ENCODE measurements at places on chromosomes 12 and 14.
A peak's percentile ranks its signal among the peaks of the same experiment; 100 is the strongest.

GRCh38 chr12:114767906-114768722 is 84.1 kb upstream of the TBX3 start:
- DNase-seq: no peak

DNA sequence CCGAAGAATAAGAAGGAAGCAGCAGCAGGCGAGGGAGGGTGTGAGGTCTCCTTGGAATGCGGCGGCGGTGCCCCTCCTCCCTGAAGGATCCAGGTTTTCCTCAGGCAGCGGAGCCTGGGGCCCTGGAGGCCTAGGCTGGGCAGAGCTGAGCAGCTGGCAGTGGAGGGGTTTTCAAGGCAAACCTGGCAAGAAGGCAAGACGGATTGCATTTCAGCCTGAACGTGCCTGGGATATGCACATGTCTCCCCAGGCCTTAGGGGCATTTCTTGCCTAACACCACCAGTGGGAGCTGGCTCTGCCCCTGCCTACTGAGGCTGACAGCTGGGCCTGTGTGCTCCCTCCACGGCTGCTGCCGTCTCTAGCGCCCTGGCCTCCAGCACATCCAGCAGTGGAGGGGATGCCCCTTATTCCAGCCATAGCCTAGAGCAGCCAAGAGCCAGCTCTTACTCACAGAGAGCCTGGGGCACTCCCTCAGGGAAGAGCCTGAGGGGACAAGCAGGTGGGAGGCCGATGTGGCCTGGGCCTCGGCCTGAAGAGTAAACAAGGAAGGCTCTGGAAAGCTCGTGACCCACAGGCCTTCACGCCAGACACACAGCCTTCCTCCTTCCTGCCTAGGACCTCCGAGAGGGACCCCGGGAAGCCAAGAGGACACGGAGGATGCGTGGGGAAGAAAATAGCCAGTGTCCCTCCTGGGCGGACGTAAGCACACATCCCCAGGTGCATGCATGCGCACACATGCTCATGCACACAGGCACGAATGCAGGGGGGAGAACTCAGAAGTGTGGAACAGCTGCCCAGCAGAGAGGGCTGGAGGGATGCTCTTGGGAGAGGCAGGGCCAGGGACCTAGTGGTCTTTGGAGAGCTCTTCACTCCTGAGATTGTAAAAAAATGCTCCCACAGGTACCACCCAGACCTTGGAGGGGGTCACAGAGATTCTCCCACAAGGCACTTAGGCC is 23.0 kb upstream of the EIF2B2 start:
- DNase-seq: no peak

- no peak for DNase-seq
These were observed 30.4 kb upstream of the KCNA5 start for GRCh38 chr12:5013266-5013730.

DNA sequence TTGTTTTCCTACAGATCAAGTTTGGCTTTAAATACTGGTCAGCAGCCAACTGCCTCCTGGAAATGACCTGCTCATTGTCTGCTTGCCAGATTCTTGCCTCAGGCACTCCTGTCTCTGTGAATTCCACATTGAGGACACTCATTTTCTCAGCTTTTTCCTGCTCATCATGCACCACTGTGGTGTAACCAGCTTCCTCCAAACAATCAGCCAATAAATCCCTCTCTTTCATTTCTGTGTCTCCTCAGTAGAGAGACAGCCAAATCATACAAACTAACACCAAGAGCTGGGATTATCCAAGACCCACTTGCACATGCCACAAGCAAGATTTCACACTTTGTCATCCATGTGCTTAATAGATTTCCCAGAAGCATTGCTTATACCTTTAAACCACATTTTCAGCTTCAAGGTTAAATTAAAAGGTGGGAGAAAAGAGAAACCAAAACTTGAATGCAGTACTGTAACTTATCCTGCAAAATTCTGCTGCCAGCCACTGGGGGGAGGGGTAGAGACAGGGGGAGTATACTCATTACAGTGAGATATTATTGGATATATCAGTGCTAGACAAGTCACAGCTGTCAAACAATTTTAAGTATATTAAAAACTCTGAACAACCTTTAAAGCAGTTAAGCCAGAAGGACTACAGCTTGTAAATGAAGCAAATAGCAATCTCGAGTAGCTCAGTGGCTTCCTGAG is 105.0 kb downstream of the PPP2R5E start:
- DNase-seq: peak; percentile 3

DNA sequence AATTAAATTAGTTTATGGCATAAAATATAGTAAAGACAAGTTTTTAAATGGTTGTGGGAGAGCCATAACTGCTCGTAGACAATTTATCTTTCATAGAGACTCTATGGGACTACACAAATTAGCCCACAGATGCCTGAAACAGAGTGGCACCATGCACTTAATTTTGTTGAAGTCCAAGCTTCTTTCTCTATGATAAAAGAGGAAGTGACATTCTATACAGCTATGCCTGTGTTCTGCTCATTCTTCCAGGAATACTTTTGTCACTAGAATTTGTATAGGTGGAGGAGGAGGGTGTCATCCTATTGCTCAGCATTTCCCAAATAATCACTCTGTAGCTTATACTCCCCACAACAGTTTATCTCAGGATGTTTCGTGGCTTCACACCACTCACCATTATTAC is 43.7 kb upstream of the KICS2 start:
- DNase-seq: no peak

DNA sequence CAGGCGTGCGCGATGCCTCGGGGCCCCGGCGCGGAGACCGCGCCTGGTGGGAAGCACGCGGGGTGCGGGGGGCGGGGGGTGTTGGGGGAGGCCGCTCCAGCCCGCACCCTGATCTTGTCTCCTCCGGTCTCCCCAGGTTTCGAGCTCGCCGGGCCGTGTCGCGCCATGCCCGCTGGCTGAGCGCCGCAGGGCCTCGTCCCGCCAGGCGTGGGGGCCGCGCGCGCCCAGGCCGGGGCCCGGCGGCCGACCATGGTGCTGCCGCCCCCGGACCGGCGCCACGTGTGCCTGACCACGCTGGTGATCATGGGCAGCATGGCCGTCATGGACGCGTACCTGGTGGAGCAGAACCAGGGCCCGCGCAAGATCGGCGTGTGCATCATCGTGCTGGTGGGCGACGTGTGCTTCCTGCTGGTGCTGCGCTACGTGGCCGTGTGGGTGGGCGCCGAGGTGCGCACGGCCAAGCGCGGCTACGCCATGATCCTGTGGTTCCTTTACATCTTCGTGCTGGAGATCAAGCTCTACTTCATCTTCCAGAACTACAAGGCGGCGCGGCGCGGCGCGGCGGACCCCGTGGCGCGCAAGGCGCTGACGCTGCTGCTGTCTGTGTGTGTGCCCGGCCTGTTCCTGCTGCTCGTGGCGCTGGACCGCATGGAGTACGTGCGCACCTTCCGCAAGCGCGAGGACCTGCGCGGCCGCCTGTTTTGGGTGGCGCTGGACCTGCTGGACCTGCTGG is 2.4 kb downstream of the TMEM121 start:
- peak; percentile 13 for DNase-seq

DNA sequence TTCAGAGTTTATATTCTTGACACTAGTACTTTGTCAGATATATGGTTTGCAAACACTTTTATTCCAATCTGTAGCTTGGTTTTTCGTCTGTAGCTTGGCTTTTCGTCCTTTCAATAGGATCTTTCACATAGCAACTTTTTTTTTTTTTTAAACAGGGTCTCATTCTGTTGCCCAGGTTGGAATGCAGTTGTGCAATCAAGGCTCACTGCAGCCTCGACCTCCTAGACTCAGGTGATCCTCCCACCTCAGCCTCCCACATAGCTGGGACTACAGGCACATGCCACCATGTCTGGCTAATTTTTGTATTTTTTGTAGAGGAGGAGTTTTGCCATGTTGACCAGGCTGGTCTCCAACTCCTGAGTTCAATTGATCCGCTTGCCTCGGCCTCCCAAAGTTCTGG is 460.4 kb upstream of the SOX5 start:
- DNase-seq: no peak

DNA sequence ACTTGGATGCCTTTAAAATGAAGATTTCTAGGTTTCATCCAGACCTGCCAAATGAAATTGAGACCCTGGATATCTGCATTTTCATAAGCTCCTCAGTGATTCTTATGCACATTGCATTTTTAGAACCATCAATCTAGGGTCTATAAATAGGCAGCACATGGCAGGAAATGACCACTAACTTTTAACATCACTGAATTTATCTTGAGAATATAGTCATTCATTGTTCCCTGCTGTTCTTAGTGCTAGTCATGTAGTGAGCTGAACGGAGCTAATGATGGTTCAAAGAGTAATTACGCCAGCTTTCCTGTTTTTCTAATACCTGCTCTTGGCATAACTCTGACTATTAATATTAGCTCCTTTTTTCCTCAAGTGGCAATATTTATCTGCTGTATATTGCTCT is 91.6 kb downstream of the TPH2 start:
- no peak for DNase-seq

DNA sequence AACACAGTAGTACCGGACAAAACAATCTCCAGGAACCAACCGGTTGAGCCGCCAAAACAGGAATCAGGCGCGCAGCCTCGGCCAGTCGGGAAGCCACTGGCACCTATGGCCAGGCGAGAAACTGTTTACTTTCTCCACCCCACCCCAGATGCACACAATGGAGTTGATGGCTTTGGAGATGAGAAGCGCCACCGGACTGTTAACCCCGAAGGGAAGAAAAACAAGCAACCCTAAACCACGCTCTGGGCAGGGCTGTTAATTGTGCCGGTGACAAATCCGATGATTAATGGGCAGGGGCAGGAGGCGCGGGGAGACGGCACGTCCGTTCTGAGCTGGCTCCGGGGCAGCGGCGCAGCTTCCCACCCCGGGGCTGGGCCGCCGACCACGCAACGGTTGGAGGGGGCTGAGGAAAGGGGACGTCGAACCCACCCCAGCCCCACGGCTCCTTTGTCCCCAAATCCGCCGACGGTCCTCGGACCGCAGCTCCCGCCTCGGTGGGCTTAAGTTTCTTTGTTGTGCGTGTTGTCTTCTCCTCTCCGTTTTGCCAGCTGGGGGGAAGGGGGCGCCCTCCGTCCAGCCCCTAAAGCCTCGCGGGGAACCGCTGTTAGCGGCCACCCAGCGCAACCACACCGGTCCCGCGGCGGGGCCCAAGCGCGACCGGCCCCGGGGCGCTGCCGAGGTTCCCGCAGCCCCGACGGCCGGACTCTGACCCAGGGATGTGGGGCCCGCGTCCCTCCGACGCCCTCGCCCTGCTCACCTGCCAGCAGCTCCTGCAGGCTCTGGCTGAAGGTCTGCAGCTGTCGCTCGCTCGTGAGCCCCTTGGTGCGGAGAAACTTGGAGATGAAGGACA is 790 bp downstream of the BTG1 start:
- DNase-seq: no peak

DNA sequence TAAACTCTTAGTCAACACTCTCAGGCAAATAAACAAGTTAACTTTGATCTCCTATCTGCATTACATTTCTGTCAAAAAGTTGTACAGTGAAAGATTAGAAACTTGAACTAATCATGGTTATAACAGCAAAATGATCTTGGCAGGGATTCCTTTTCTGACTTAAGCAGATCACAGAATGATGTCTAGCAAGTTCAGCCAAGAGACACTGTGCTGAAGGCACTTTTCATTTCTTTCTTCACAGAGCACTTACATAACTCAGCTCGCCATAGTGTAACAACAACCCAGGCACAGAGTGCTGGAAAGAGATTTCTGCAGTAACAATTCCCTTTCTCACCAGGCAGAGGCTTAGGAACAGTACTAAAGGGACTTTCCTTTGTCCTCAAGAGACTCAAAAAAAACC is 19.6 kb upstream of the CSRP2 start:
- no peak for DNase-seq

DNA sequence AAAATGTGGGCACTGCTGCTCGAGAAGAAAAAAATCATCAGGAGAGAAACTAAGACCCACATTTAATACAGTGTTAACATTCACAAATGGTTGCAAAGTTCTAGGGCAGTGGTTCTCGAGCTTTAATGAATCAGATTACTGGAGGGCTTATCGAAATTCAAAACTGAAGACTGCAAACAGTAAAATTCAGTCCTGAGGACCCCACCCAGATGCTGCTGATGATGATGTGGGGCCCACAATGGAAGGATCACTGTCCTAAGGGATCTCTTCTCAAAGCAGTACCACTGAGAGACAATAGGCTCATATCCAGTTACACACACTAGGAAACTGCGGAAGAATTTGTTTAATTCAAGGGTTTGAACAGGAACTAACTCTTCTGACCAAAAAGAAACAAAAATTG is 31.4 kb downstream of the DICER1 start:
- no peak for DNase-seq

- DNase-seq: no peak
These were observed 78.4 kb upstream of the GZMB start for GRCh38 chr14:24712374-24712773.

- no peak for DNase-seq
These were observed 253.1 kb downstream of the ANO2 start for GRCh38 chr12:5691943-5692342.
